Hematopoietic multipotent progenitor cell treated with erythropoietin and hydrocortisone succinate and interleukin-3 and kit ligand, for 17 days (in vitro differentiated cells): ENCODE measurements at places on chromosomes 6 and 20.

DNA sequence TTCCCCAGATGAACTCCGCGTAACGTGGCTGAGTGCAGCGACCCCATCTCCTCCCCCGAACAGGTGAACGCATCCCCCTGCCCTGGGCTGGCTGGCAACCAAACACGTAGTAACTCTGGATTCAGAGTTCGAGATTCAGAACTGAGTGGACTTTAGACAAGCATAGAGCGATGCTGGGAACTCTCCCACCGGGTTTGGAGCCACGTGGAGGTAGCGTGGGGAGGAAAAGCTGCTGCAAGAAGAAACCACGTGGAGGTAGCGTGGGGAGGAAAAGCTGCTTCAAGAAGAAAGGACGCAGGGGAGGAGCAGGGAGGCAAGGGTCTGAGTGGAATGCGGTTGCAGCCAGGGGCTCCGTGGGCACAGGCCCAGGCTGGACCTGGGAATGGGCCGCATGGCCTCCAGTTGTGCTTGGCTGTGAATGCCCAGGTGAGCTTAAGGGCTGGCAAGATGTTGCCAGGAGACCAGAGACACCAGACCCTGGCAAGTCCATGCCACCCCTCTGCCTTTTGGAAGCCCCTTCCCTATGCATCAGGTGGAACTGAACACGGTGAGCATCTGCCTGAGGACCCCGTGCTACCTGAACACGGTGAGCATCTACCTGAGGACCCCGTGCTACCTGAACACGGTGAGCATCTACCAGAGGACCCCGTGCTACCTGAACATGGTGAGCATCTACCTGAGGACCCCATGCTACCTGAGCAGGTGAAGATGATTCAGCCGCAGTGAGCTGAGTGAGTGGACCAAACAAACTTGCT is 118.0 kb upstream of the FRMD1 start:
- no peak for DNase-seq

DNA sequence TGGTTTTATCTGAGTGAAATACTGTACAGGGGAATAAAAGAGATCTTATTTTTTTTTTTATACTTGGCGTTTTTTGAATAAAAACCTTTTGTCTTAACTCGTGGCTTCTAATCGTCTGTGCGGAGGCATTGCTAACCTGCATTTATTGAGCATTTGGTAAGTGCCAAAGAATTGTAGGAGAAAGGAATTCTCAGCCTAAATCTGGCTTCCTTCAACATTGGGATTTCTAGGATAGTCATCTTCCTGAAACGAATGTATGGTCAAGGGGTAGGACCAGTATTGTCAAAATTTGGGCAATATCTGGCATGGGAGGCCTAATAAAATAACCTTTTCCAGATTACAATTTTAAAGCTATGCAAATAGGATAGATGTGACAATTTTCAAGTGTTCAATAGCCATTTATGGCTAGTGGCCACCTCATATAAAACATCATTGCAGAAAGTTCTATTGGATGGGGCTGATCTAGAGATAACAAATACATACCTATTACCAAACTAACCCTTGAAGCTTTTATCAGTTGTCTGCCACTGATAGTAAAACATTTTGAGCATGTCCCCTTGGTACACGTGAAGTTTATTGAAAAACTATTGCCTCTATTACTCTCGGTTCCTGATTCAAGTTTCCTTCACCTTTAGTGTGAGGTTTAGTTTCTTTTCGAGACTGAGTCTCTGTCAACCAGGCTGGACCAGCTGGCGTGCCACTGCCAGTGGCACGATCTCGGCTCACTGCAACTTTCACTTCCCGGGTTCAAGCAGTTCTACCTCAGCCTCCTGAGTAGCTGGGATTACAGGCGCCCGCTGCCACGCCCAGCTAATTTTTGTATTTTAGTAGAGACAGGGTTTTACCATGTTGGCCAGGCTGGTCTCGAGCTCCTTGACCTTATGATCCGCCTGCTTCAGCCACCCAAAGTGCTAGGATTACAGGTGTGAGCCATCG is 5.6 kb downstream of the PIM1 start:
- peak; percentile 76 for DNase-seq

DNA sequence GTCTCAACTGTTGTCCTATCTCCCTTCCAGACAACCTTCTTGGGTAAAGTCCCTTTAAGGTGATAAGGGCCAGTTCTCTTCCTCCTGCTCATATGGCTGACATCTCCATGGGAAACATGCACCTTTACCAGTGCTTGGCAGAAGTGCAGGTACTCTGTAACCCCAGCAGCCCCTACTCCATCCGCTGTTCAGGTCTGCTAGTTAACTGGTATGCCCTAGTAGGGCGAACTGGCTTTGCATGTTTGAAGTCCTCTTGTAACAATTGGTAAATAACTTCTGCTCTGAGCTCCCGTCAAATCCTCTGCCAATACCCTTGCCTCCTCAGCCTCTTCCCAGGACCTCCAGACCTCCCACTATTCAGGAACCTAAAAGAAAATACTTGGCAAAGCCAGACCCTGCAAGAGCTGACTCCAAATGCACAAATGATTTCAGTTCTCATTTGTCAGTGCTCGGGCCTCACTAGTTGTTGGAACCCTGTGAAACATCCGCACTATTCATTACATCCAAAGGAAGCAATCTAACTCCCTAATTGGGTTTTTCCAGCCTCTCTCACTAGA is 703.7 kb downstream of the MAFB start:
- DNase-seq, result no peak

GRCh38 chr6:158381214-158381613 is 68.9 kb downstream of the TULP4 start:
- DNase-seq, result no peak

DNA sequence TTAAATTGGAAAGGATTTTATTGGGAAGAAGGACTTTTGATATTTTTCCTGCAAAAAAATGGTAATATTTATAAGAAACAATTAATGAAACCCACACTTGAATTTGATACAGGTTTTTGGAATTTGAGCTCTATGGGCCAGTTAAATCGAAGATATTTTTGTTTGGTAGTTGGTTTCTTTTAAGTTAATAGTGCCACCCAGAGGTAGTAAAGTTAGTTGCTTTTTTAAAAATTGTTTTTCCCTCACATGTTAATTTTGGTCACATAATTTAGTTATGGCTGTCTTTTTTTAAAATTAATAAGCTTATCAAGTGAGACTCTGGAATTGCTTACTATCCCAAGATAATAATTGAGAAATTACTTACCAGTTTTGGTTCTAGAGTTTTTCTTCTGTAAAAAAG is 7.1 kb downstream of the PRIM2 start:
- DNase-seq, result peak; percentile 20

DNA sequence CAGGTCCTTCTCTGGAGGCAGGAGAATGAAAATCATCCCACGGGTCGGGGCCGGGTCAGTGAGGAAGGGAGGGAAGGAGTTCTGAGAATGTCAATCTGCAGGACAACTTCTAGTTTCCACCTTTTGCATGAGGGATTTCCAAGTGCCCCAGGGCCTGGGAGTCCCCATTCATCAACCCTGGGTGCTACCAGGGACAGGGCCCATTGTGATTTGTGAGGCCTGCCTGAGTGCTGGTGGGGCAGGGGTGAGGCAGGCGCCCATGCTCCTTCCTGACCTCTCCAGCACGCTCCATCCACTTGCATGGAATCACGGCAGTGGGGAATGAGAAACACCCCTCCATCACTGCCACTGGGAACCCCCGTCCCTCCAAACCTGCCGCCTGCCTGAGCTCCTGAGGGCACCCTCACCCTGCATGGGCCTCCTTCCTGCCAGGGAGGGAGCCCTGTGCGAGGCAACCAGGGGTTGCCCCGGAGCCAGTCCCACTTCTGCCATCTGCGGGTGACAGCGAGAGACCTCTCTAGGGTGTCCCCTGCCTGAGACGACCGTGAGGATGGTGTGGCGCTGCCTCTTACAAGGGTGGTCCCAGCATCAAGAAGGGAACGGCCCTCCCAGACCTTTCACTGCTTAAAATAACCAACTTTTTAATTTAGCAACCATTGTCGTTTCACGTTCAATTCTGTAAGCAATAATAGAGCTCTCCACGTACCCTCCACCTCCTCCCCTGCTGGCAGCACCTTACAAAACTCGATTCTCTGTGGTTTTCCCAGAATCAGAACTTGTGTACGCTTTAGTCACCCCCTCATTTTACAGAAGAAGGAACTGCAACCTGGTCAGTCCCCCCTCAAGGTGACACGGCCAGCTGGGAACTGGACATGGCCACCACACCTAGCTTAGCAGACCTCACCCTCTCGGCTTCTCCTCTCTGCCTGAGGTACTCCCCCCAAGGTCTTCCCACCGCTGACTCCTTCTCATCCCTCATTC is 28.6 kb downstream of the PMEPA1 start:
- DNase-seq, result no peak

DNA sequence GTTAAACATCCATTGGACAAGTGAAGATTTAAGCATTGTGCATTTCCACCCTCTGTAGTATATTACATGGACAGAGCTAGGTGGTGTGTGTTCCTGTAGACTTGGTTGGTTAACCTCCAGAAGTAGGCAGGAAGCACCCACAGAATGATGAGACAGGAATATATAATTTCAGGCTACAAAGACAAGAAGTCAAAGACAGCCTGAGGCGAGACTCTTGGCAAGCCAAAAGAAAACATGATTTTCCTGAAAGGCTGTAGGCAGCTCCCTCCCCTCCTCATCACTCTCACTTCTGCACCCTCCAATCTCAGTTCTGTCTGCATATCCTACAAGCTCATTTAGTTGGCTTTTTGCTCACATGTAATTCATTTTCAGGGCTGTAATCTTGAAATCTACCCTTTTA is 110.0 kb upstream of the SLC35B3 start:
- no peak for DNase-seq
